Trophoblast cell (in vitro differentiated cells and primary cell): ENCODE measurements at places on chromosomes 2 and 18.

GRCh38 chr18:8763611-8764010 is 58.3 kb downstream of the MTCL1 start:
- H3K27ac ChIP-seq, result no peak overlapping the region
- no peaks in the 10 kb centered on the region for H3K36me3 ChIP-seq
- H3K27me3 ChIP-seq, result no peaks in the 10 kb centered on the region
- no peak overlapping the region for H3K4me3 ChIP-seq
- H3K4me1 ChIP-seq, result no peaks in the 10 kb centered on the region

DNA sequence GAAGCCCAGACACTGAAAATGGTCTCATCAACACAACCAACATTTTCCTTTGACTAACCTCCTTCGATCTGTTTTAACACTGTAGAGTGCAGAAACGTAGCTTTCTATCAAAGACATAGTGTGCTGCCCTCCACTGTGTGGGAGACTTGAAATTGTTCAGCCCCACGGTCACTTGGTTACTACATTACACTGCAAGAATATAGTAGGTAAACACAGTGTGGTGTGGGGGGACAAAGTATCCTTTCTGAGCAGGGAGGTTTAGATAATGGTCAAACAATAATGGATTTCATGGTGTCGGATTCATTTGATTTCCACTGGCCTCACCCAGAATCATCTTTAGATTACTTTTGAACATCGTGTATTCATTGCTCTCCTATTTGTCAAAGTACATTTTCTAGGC is 181.0 kb downstream of the ERBB4 start:
- no peak for DNase-seq
- H3K4me1 ChIP-seq, result no peaks in the 10 kb centered on the region
- no peaks in the 10 kb centered on the region for H3K27me3 ChIP-seq
- H3K4me3 ChIP-seq, result no peak overlapping the region
- no peak overlapping the region for H3K27ac ChIP-seq
- no peaks in the 10 kb centered on the region for H3K36me3 ChIP-seq

DNA sequence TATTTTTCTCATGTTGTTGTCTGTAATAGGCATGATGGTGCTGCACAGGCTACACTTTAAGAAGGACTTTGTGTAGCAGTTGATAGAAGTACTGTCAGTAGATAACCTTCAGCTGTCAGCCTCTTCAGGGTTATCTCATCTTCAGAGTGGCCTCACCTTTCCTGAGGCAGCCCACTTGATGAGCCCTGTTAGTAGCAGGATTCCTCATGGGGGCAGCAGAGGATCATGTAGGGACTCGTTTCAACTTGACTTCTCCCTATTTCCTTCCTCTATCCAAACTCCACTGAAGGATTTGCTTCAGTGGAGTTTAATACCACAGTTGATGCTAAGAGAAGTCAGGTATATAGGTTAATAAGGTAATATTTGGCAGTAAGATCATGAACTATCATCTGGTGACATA is 530.3 kb upstream of the FSIP2 start:
- H3K36me3 ChIP-seq, result no peaks in the 10 kb centered on the region
- no peaks in the 10 kb centered on the region for H3K4me1 ChIP-seq
- DNase-seq, result peak; percentile 71
- H3K4me3 ChIP-seq, result no peak overlapping the region
- no peak overlapping the region for H3K27ac ChIP-seq
- H3K27me3 ChIP-seq, result no peaks in the 10 kb centered on the region

DNA sequence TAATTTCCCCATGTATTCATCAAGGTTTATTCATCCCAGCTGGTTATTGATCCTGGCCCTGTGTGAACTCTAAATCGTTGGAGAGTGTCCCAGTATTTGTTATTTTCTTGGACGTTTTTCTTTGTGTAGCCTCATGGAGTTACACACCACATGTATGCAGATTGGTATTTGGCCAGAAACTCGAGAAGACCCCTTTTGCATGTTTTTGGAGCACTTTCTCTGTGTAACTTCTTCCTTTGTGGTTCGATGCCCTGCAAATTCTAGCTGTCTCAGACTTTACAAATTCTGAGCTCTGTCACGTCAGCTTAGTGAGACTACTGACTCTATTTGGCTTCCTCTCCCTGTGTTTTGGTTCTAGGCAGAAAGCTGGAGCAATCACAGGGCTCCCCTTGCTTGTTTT is 198.7 kb downstream of the MCFD2 start:
- no peaks in the 10 kb centered on the region for H3K36me3 ChIP-seq
- H3K27me3 ChIP-seq, result no peaks in the 10 kb centered on the region
- no peak overlapping the region for H3K27ac ChIP-seq
- peaks cover 3% of the 10 kb centered on the region for H3K4me1 ChIP-seq

DNA sequence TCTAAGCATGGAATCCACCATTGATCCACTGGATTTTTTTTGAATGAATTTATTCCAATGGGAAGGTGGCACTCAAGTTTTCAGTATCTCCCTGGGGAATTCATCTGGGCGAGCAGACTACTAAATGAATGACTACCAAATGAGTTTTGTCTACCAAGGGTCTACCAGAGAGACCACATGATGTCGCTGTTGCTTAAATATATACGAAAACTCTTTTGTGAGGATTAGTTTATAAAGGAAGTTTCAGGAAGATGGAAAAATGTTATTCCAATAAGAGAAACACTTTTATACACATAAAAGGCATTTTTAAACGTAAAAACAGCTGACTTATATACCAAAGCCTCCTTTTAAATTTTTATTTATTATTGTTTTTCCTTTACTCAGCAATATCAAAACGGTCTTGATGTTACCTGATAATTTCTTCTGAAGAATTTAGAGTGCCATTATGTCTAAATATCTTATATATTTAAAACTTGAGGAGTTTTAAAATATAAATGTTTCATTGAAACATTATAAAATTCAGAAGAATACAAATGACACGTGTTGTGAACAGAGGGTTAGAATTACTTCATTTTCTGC is 139.7 kb downstream of the HRH4 start:
- H3K4me1 ChIP-seq, result no peaks in the 10 kb centered on the region
- no peak overlapping the region for H3K4me3 ChIP-seq
- H3K27me3 ChIP-seq, result no peaks in the 10 kb centered on the region
- H3K36me3 ChIP-seq, result no peaks in the 10 kb centered on the region
- H3K27ac ChIP-seq, result no peak overlapping the region

DNA sequence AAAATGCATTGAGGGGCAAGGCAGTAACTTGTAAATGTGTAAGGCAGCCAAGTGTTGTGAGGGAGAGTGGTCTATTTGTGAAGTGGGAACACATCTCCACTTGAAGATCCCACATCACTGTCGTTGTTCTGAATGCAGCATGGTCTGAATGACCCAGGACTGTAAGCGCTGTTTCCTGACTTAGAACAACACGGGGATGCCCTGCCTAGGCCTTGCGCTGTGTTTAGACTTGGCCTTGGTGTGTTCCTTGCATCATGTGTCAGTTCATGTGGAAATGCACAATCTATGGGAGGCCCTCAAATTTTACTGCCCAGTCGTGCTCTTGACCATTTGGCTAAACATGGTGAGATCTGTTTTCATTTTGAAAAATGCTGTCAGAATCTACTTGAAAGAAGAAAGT is 205.1 kb downstream of the SOX11 start:
- H3K4me3 ChIP-seq, result no peak overlapping the region
- no peaks in the 10 kb centered on the region for H3K27me3 ChIP-seq
- no peak overlapping the region for H3K27ac ChIP-seq
- no peak for DNase-seq
- H3K4me1 ChIP-seq, result no peaks in the 10 kb centered on the region
- no peaks in the 10 kb centered on the region for H3K36me3 ChIP-seq

GRCh38 chr18:3660739-3661515 is 211.0 kb downstream of the TGIF1 start:
- peaks cover 4% of the 10 kb centered on the region for H3K4me1 ChIP-seq
- H3K4me3 ChIP-seq, result no peak overlapping the region
- DNase-seq, result no peak
- no peaks in the 10 kb centered on the region for H3K27me3 ChIP-seq
- no peaks in the 10 kb centered on the region for H3K36me3 ChIP-seq

- H3K4me3 ChIP-seq, result no peak overlapping the region
- no peak overlapping the region for H3K27ac ChIP-seq
- H3K36me3 ChIP-seq, result no peaks in the 10 kb centered on the region
- H3K4me1 ChIP-seq, result no peaks in the 10 kb centered on the region
- DNase-seq, result no peak
- H3K27me3 ChIP-seq, result no peaks in the 10 kb centered on the region
These were observed 225.7 kb upstream of the TNP1 start for GRCh38 chr2:217085543-217085942.

- no peaks in the 10 kb centered on the region for H3K4me1 ChIP-seq
- H3K27ac ChIP-seq, result no peak overlapping the region
- H3K36me3 ChIP-seq, result no peaks in the 10 kb centered on the region
- no peaks in the 10 kb centered on the region for H3K27me3 ChIP-seq
- no peak overlapping the region for H3K4me3 ChIP-seq
- no peak for DNase-seq
These were observed 80.7 kb upstream of the CD28 start for GRCh38 chr2:203625701-203626100.

- no peak for DNase-seq
- no peaks in the 10 kb centered on the region for H3K4me1 ChIP-seq
- no peak overlapping the region for H3K27ac ChIP-seq
- H3K4me3 ChIP-seq, result no peak overlapping the region
These were observed 130.1 kb downstream of the LCLAT1 start for GRCh38 chr2:30577151-30577550.

DNA sequence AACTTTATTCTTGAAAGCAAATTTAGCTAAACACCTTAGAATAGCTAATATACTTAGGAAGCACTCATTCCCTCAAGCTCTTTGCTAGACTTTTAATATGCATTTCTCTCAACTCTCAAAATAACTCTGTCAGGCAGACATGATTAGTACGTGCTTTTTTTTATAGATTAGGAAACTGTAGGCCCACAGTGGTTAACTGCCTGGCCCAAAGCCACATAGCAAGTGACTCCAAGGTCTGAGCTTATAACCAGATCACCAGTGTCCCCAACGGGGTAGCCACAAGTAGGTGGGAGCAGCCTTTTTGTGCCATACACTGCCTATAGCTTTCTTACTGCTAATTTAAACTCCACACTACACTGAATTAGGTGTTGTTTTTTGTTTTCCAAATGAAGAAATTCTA is 576.8 kb downstream of the METTL4 start:
- H3K4me1 ChIP-seq, result peaks cover 4% of the 10 kb centered on the region
- no peak for DNase-seq
- no peaks in the 10 kb centered on the region for H3K27me3 ChIP-seq
- no peak overlapping the region for H3K4me3 ChIP-seq

- peaks cover 3% of the 10 kb centered on the region for H3K36me3 ChIP-seq
- no peaks in the 10 kb centered on the region for H3K27me3 ChIP-seq
- no peak for DNase-seq
- peaks cover 3% of the 10 kb centered on the region for H3K4me1 ChIP-seq
- peak overlapping the region; percentile 88 for H3K27ac ChIP-seq
These were observed 864 bp upstream of the XPO1 start for GRCh38 chr2:61538920-61539520.

DNA sequence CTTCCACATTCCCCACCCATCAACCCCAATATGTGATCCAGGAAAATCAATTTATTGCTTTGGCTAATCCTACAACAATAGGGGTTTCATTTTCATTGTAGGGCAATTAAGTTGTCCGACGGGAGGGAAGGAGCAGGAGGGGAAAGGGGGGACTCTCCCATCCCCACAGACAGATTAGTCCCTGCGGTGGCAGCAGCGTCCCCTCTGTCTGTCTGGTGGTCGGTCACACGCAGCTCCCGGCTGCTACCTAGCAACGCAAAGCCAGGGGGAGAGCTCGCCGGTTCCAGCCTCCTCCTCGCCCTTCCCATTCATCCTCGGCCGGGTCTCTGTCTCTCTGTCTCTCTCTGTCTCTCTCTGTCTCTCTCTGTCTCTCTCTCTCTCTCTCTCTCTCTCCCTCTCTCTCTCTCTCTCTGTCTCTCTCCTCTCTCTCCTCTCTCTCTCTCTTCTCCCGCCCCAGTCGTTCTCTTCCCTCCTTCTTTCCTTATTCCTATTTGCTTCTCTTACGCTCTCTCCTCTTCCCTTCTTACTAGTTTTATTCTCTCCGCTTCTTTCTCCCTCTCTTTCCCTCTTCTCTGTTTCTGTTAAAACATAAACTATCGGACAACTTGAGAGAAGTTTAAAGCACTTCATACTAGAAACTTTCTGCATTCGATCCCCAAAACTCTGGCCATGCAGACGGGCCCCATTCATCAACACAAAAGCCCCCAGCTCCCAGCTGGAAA is 1.2 kb downstream of the LRP2 start:
- peaks cover 21% of the 10 kb centered on the region for H3K4me1 ChIP-seq
- H3K4me3 ChIP-seq, result peak overlapping the region; percentile 69
- H3K27ac ChIP-seq, result no peak overlapping the region
- DNase-seq, result no peak

DNA sequence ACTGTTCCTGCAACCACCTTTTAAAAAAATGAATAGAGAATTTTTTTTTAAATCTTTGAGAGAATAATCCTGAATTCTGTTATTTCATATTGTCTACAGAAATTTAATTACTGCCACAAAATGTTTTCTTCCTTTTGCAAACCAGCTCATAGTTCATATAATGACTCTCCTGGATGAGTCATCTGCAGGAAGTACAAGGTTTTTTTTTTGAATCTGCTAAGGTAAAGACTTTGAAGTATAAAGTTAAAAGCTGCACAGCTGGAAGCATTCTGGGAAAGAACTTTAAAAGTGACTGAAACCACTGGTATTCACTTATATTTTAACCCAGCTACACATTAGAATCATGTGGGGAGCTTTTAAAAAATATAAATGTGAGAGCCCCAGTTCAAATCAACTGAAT is 25.4 kb downstream of the SESTD1 start:
- no peak overlapping the region for H3K27ac ChIP-seq
- no peaks in the 10 kb centered on the region for H3K4me1 ChIP-seq
- no peaks in the 10 kb centered on the region for H3K36me3 ChIP-seq
- no peak overlapping the region for H3K4me3 ChIP-seq

DNA sequence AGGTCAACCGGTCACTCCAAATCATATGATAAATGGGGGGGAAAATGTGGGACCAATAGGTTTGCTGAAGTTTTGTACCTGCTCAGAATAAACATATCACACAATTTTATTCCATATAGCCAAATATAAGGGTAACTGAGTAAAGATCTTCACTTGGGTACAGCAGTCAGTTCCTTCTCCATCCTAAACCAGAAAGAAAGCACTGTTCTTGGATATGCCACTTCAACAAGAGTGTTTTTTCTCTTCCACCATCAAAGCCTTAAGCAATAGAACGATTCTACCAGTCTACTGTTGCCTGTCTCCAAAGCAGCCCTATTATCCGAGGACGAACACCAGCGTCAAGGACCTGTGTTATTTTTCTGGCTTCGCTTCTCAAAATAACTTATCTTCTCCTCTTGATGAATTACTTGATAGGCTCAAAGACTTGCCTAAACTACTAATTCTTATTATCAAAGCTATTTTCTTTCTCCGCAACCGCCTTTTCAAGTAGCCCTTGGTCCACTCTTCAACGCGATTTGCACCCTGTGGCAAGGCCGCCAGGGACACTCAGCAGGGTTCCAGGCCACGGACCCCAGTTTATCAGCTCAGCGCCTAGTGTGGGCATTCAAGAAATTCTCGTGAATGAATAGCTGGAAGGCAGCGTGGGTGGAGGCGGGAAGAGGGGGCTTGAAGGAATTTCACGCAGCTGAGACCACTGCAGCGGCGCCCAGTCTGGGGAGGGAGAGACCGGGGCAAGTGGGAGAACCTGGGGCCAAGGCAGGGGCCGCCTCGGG is 646 bp downstream of the ALS2 start:
- H3K27me3 ChIP-seq, result no peaks in the 10 kb centered on the region
- peak overlapping the region; percentile 87 for H3K4me3 ChIP-seq
- no peaks in the 10 kb centered on the region for H3K36me3 ChIP-seq

GRCh38 chr2:46147626-46148368 is 149.4 kb upstream of the EPAS1 start:
- H3K4me1 ChIP-seq, result peaks cover 26% of the 10 kb centered on the region
- DNase-seq, result peak; percentile 64
- no peaks in the 10 kb centered on the region for H3K27me3 ChIP-seq
- H3K36me3 ChIP-seq, result no peaks in the 10 kb centered on the region
- H3K4me3 ChIP-seq, result no peak overlapping the region

GRCh38 chr2:144572977-144573376 is 53.1 kb upstream of the ZEB2 start:
- DNase-seq, result no peak
- no peaks in the 10 kb centered on the region for H3K27me3 ChIP-seq
